Left lung (tissue), 14 donors: ENCODE measurements at places on chromosomes 13 and 19. TPM values are rescaled to one million over a fixed set of nuclear protein-coding genes. Genes with fewer than 3 reads are reported as not detected.

DNA sequence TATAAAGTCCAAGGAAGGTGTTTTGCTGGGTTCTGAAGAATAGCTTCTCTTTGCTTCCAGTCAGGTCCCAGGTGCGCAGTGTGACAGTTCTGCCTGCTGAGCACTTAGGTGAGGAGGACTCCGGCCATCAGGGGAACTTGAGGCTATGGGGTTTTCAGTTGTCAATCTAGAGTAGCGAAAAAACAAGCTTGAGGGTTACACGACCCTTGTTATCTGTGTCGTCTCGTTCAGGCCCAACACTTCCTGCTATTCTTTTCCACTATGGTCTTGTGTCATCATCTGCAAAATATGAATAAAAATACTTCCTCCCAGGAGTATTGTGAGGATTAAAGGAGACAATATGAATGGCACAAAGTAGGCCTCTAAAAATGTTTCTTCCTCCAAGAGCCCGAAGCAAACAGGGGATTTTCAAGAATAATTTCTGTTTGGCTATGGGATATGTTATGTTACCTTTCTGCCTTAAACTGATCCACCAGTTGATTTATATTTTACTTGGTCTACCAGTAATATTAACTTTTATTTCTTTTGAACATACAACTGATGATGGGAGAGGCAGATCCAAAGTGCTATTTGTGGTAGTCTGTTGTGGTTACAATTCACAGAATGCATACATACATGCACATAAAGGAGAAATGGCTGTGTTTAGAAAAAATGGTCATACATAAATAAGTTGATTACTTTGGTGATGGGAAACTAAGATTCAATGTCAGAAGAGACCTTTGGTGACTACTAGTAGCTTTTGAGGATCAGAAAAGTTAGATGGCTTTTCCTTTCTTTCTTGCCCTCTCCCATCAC, 40.5 kb upstream of the RCBTB2 start:
- H3K36me3 ChIP-seq: no peaks in the 10 kb centered on the region
- H3K27ac ChIP-seq: peak overlapping the region; percentile 72
- no peak for DNase-seq
- H3K4me3 ChIP-seq: no peak overlapping the region
- peaks cover 80% of the 10 kb centered on the region for H3K4me1 ChIP-seq

- H3K27me3 ChIP-seq: no peaks in the 10 kb centered on the region
- H3K27ac ChIP-seq: no peak overlapping the region
- DNase-seq: no peak
- no peak overlapping the region for H3K4me3 ChIP-seq
Observed at GRCh38 chr13:45681113-45681512, 21.0 kb upstream of the CBY2 start.

DNA sequence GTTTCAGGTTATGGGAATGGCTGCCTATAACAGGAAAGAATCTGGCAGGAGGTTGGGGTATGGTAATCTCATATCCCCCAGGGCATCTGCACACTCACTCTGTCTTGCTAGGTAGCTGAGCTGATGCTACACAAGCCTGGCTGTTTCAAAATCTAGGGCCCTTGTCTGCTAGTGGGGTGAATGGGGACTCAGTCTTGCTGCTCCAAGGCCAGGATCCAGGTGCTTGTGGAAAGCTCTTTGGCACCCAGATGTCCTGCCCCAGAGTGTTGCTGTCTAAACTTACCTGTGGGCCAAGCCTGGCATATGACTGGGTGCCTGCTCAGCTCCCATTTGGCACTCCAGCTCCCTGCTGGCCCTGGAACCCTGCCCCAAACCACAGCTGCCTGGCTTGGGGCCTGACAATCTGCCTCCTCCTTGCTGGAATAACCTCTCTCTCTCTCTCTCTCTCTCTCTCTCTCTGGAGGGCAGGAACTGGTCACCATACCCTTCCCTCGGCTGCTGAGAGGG, 158.1 kb upstream of the TSC22D1 start:
- H3K4me1 ChIP-seq: no peaks in the 10 kb centered on the region
- DNase-seq: peak; percentile 63
- H3K4me3 ChIP-seq: no peak overlapping the region
- no peaks in the 10 kb centered on the region for H3K27me3 ChIP-seq
- no peak overlapping the region for H3K27ac ChIP-seq
- H3K36me3 ChIP-seq: no peaks in the 10 kb centered on the region

Gene TNNI3
- total RNA-seq: 1.2 TPM

GRCh38 chr13:92313382-92313781, 913.2 kb upstream of the GPC6 start:
- no peak for DNase-seq
- H3K4me3 ChIP-seq: no peak overlapping the region
- H3K27me3 ChIP-seq: no peaks in the 10 kb centered on the region
- no peaks in the 10 kb centered on the region for H3K36me3 ChIP-seq
- H3K4me1 ChIP-seq: no peaks in the 10 kb centered on the region

GRCh38 chr13:68708336-68708908, 1399.2 kb upstream of the ATXN8OS start:
- no peaks in the 10 kb centered on the region for H3K36me3 ChIP-seq
- H3K4me1 ChIP-seq: no peaks in the 10 kb centered on the region
- peak; percentile 18 for DNase-seq

Gene CBY2
- not detected for total RNA-seq

GRCh38 chr19:28737021-28737895, 475.7 kb downstream of the UQCRFS1 start:
- H3K36me3 ChIP-seq: no peaks in the 10 kb centered on the region
- H3K4me3 ChIP-seq: no peak overlapping the region
- DNase-seq: no peak
- no peak overlapping the region for H3K27ac ChIP-seq

Gene AZU1
- 1.3 TPM for total RNA-seq

Gene IFI30
- total RNA-seq: 986 TPM

Gene FSD1
- not detected for total RNA-seq

DNA sequence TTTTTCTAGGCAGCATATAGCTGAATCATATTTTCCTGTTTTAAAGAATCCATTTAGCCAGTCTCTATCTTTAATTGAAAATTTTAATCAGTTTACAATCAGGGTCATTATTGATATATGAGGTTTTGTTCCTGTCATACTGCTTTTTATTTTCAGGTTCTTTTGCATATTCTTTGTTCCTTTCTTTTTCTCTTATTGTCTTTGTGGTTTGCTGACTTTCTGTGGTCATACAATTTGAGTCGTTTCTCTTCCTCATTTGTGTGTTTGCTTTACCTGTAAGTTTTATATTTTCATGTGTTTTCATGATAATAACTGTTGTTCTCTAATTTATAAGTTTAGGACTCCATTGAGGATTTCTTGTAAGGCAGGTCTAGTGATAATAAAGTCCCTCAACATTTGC, 812.6 kb downstream of the DACH1 start:
- H3K36me3 ChIP-seq: no peaks in the 10 kb centered on the region
- H3K4me1 ChIP-seq: no peaks in the 10 kb centered on the region
- no peak for DNase-seq
- no peak overlapping the region for H3K4me3 ChIP-seq

DNA sequence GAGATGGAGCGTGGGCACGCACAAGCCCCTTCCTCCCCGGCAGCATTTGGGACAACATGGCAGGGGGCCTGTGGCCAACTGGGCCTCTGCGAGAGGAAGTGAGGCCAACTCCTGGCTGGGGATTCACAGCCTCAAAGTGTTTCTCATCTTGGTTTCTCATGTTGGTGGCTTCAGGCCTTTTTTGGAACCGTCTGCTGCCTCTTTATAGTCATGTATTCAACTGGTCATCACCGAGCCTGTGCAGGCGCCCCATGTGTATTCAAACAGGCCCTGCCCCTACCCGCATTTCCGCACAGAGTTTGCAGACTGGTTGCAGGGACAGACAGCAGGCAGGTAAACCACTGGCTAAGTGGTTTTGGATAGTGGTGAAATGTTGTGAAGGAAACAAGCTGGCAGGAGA, 17.3 kb upstream of the RELB start:
- H3K4me1 ChIP-seq: no peaks in the 10 kb centered on the region
- no peaks in the 10 kb centered on the region for H3K27me3 ChIP-seq
- no peak for DNase-seq
- H3K27ac ChIP-seq: no peak overlapping the region
- H3K4me3 ChIP-seq: no peak overlapping the region

DNA sequence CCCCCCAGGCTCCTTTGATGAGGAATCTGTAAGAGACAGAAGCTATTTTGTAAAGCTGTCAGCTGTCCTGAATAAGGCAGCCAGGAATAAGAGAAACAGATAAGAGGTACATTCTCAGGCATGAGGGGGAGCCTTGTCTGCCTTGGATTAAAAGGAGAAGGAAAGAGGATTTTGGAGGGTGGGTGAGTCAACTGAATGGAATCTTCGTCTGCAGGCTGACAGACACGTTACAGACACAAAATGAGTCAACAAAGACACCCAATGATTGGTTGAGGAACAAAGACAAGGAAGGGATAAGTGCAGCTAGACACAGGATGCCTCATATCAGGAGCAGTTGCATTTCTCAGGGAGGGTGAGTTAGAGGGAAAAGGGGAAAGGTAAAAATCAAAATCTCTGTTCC, 162.5 kb downstream of the OLFM4 start:
- H3K27me3 ChIP-seq: peaks cover 4% of the 10 kb centered on the region
- DNase-seq: no peak
- H3K4me3 ChIP-seq: no peak overlapping the region
- H3K27ac ChIP-seq: no peak overlapping the region
- no peaks in the 10 kb centered on the region for H3K4me1 ChIP-seq

Gene MYH14
- 195 TPM for total RNA-seq

Gene CASP14
- total RNA-seq: not detected

Gene S1PR4
- 9.3 TPM for total RNA-seq

Gene LHB
- not detected for total RNA-seq

DNA sequence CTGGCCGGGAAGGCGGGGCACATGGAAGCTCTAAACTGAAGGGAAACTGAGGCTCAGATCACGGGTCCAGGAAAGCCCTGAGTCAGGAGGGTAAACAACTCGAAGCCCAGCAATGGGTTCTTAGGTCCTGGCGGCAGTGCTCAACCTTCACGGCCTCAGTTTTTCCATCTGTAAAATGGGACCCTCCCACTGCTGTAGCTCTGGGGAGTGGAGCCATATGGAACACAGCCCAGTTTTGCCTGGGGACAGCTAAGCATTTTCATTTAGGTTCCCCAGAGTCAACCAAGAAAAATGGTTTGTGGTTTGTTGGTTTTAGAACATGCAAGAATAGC, 30.4 kb downstream of the CEBPG start:
- no peak overlapping the region for H3K4me3 ChIP-seq
- no peaks in the 10 kb centered on the region for H3K27me3 ChIP-seq
- peaks cover 13% of the 10 kb centered on the region for H3K4me1 ChIP-seq
- peak overlapping the region; percentile 48 for H3K27ac ChIP-seq
- H3K36me3 ChIP-seq: no peaks in the 10 kb centered on the region

- H3K4me3 ChIP-seq: no peak overlapping the region
- H3K4me1 ChIP-seq: no peaks in the 10 kb centered on the region
- no peak overlapping the region for H3K27ac ChIP-seq
- peaks cover 100% of the 10 kb centered on the region for H3K27me3 ChIP-seq
Observed at GRCh38 chr19:1768248-1768647, 14.9 kb downstream of the ONECUT3 start.

Gene RASA3
- 22.2 TPM for total RNA-seq

Gene WDR83
- 9.0 TPM for total RNA-seq

- H3K4me3 ChIP-seq: peak overlapping the region; percentile 55
- H3K27ac ChIP-seq: no peak overlapping the region
- DNase-seq: no peak
- peaks cover 65% of the 10 kb centered on the region for H3K27me3 ChIP-seq
- H3K36me3 ChIP-seq: no peaks in the 10 kb centered on the region
Observed at GRCh38 chr13:20192158-20192835, 441 bp downstream of the GJB2 start.

GRCh38 chr19:10283301-10284064, 3.3 kb upstream of the ICAM4 start:
- peak overlapping the region; percentile 59 for H3K27ac ChIP-seq
- H3K4me1 ChIP-seq: peaks cover 95% of the 10 kb centered on the region
- no peak for DNase-seq
- peaks cover 13% of the 10 kb centered on the region for H3K27me3 ChIP-seq
- peaks cover 78% of the 10 kb centered on the region for H3K36me3 ChIP-seq

Gene NCAN
- total RNA-seq: not detected

Gene IRGC
- total RNA-seq: not detected

GRCh38 chr19:13849991-13850909, 26.7 kb upstream of the NANOS3 start:
- H3K4me3 ChIP-seq: peak overlapping the region; percentile 31
- peak; percentile 84 for DNase-seq
- peaks cover 25% of the 10 kb centered on the region for H3K4me1 ChIP-seq
- no peaks in the 10 kb centered on the region for H3K27me3 ChIP-seq
- H3K36me3 ChIP-seq: no peaks in the 10 kb centered on the region

DNA sequence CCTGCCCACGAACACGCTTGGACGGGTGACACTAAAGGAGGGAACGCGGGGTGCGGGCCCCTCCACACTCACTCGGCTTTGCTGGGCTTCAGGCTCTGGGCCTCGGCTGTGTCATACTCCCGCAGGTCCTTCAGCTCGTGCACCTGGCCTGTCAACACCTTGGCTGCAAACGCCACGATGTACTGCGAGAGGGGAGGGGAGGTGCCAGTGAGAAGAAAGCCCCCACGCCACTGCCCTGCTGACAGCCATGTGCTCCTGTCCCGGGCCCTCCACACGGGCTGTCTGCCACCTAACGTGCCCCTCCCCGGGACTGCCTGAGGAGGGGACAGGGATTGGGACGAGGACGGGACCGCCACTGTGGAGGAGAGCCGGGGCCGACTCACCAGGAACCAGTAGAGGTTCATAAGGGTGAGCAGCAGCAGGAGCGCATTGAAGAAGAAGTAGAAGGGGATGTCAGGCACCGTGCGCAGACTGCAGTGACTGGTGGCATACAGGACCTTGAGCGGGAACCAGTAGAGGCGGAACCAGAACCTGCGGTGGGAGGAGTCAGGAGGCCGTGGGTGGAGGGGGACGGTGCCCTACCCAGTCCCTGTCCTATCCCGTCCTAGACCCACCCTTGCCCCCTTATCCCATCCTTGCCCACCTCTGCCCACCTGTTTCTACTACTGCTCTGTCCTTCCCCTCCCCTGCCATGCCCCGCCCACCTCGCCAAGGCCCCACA, 16.9 kb downstream of the CERS1 start:
- H3K27me3 ChIP-seq: no peaks in the 10 kb centered on the region
- H3K4me1 ChIP-seq: no peaks in the 10 kb centered on the region
- no peak overlapping the region for H3K4me3 ChIP-seq

Gene TGFBR3L
- total RNA-seq: 0.55 TPM

DNA sequence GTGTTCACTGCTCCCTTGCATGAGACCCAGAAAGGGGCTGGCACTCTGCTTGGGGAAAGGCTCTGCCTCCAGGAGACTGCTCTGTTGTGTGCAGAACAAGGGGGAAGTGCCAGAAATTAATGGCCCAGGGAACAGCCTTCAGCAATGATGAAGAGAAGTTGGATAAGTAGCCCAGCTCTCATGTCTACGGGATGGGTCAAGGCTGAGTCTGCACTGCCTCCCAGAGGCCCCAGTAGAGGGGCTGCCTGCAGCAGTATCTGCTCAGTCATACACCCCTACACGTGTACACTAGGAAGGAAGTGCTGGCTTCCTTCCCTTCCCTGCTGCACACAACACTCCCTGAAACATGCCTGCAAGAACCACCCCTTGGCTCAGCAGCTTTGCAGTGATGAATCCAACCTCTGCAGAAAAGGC, 54.6 kb upstream of the URI1 start:
- H3K36me3 ChIP-seq: no peaks in the 10 kb centered on the region
- DNase-seq: peak; percentile 33
- H3K27ac ChIP-seq: no peak overlapping the region
- H3K4me1 ChIP-seq: no peaks in the 10 kb centered on the region
- H3K4me3 ChIP-seq: no peak overlapping the region
